ENCODE measurements at places on chromosomes 2 and 18. TPM values are rescaled to one million over a fixed set of nuclear protein-coding genes. Genes with fewer than 3 reads are reported as not detected.

The PTPRM gene
- 126 TPM for polyA plus RNA-seq

The AOX1 gene
- polyA plus RNA-seq: not detected

The STPG4 gene
- not detected for polyA plus RNA-seq

The IL36RN gene
- polyA plus RNA-seq: not detected

The GPC1 gene
- 74.0 TPM for polyA plus RNA-seq
